H7 (cell line): ENCODE measurements at places on chromosomes 1 and 21. TPM values are rescaled to one million over a fixed set of nuclear protein-coding genes. Genes with fewer than 3 reads are reported as not detected.

GRCh38 chr1:202207292-202207691 lies 13.7 kb downstream of the LGR6 start:
- DNase-seq: peak; percentile 76

GRCh38 chr1:210771131-210771530 lies 362.8 kb downstream of the KCNH1 start:
- no peak for DNase-seq

The RXFP4 gene
- not detected in 2 replicates for total RNA-seq

DNA sequence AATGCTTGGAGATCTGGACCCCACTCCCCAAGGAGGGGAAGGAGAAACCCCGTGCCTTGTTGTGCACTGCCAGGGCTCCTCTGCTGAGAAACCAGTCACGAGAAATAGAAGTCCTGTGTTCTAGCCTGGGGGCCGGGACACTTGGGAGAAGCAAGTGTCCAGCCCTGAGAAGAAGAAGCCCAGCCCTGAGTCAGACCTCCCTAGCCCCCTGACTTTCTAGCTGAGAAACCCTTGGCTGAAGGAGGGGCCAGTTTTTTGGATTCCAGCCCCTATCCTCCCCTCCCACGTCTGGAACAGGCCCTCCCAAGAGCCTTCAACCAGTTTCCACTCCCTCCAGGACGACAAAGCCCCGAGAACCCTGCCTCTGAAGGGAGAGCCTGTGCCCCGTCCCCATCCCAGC lies 100.5 kb downstream of the NAV1 start:
- DNase-seq: no peak

DNA sequence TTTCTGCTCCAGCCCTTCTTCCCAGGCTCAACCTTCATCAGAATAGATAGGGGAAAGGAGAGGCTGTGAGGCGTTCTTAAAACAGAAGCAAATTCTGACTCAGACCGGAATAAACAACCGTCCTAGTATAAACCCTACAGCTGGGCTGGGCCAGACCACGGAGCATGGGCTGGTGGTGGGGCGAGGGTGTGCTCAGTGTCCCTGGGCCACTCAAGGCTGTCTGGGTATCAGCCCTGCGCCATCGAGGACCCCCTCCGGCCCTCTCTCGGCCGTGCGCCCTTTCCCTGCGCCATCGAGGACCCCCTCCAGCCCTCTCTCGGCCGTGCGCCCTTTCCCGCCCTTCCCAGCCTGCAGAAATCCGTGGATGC lies 36.0 kb downstream of the CAPN2 start:
- DNase-seq: peak; percentile 76

DNA sequence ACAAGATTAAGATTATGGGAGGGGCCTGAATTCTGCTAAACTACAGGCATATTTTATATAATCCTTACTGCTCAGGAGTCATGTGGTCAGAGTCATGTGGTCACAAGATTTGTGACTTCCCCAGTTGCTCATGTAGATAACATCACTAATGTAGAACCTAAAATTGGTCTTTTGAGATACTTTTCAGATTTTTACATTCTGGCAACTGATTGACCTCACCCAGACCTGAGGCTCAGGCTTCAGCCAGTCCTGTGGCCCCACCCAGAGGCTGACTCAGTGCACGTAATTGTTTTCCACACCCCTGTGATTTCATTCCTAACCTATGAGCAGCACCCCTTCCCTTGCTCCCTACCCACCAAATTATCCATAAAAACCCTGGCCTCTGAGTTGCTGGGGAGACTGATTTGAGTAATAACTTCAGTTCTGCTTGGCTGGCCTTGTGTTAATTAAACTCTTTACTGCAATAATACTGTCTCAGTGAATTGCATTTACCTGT lies 41.7 kb upstream of the ZNF326 start:
- peak; percentile 38 for DNase-seq

DNA sequence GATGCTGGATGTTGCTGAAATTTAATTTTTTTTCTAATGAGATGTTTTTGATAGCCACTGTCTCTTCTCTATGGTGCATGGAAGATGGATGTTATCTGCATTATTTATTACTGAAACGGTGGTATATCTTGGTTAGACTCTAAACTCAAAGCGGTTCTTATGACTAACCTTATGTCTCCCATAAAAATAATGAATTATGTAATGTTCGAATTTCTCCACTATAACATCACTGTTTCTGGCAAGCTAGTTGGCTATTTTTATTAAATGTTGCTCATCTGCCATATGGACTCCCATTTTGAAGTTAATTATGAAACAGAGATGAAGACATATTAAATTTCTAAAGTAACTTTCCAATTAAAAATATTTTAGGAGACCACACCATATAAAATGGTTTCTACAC lies 808.6 kb upstream of the ADGRL4 start:
- DNase-seq: no peak

The IARS2 gene
- 119 and 149 TPM in 2 replicates for total RNA-seq

- DNase-seq: no peak
Observed at GRCh38 chr21:31420988-31421387, 76.9 kb upstream of the TIAM1 start.

- no peak for DNase-seq
Observed at GRCh38 chr1:53288790-53289429, 39.0 kb downstream of the LRP8 start.
